ENCODE measurements at places on chromosomes 1 and 21.

DNA sequence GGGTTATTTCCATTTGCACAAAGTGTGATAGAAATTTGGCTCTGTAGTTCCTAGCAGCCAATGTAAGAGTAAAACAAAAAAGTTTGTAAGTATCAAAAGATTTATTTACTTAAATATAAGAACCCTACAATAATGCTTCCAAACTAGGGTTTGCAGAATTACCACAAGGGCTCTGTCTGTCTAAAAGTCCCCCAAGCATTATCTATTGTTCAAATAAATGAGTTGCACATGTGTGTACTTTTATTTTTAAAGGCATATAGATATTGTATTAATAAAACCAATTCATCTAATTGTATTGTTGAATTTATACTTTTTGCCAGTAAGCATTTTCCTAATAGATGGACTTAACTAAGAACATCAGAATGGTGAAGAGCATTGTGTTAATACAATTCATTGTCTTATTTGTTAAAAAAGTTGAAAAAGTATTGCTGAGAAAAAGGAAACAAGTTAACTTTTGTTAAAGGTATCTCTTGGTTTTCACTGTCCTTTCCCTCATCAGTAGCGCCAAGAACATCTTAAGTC lies 863 bp upstream of the PTPRC start:
- DNase-seq = no peak

DNA sequence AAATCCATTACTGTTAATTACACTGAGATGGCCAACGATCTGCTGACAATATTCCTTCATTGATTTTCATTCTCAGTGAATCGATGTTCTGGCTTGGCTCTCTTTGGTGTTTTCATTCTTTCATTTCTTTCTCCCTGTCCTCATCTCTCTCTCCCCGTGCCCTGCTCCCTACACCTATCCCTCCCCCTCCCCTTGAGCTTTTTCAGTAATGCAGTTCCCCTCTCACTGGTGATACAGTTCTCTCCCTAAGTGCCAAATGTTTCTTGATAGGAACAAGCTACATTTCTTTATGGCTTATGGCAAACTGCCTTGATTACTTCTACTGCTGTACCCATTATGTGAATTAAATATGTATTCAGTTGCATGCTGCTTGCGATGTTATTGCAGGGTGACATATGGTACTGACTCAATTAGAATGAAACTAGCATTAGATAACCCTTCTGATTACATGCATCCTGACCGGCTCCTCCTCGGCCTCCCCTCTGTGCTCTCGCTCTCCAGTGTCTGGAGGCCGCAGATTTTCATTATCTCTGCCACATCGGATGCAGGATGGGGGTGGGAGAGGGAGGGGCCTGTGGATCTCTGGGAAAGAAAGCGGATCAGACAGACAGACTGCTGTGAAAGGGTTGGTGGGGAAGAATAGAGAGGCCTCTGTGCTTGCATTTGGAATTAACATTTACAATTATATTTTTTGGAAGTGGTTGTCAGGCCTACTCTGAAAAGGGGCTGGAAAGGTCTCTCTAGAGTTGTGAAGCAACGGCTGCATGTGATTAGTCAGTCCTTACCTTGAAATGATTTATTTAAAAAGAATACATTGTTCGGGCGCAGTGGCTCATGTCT lies 130.9 kb downstream of the PBX1 start:
- no peak for DNase-seq

GRCh38 chr1:61307422-61308142 lies 225.2 kb downstream of the NFIA start:
- DNase-seq = no peak

DNA sequence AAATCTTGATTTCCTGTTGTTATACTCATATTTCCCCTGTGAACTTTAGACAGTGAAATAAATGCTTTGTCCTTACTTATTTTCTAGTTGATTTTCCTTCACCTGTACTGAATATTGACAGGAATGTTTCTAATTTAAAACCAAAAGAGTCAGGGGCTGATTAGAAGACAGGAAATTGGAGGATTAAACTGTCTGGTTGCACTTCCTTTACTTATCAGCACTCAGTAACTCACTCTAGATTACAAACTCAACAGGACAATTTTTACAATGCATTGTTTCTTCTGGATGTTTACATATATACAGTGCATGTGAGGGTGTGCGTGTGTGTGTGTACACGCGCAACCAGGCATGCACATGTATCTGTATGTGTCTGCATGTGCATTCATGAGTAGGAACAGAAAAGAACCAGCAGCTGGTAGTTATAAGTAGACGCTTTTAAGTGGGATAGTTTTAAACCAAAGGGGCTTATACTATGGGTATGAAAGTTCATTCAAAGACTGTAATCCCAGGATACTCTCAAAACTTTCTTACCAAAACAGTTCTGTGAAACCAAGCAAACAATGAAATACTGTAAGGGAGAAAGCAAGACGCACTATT lies 212.0 kb upstream of the NFIA start:
- no peak for DNase-seq

GRCh38 chr21:44828362-44829056 lies 10.6 kb upstream of the SUMO3 start:
- DNase-seq = no peak

DNA sequence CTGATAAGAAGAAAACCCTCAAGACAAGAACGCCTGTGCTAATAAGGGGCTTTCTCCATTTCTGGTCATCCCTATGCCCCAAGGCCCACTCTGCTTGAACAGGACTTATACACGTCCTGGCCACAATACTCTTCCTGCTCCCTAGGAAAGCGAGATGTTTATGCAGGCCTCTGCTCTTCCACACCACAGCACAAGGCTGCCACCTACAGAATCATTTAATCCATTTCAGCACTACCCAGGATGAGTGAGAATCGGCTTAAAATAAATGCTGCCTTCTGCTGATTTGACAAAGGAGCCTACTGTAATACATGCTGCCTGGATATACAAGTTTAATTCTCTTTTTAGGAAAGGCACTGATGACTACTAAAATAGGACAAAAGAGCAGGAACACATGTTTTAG lies 29.4 kb downstream of the FRRS1 start:
- peak; percentile 6 for DNase-seq

GRCh38 chr21:43976661-43977060 lies 35.4 kb upstream of the TRAPPC10 start:
- no peak for DNase-seq

DNA sequence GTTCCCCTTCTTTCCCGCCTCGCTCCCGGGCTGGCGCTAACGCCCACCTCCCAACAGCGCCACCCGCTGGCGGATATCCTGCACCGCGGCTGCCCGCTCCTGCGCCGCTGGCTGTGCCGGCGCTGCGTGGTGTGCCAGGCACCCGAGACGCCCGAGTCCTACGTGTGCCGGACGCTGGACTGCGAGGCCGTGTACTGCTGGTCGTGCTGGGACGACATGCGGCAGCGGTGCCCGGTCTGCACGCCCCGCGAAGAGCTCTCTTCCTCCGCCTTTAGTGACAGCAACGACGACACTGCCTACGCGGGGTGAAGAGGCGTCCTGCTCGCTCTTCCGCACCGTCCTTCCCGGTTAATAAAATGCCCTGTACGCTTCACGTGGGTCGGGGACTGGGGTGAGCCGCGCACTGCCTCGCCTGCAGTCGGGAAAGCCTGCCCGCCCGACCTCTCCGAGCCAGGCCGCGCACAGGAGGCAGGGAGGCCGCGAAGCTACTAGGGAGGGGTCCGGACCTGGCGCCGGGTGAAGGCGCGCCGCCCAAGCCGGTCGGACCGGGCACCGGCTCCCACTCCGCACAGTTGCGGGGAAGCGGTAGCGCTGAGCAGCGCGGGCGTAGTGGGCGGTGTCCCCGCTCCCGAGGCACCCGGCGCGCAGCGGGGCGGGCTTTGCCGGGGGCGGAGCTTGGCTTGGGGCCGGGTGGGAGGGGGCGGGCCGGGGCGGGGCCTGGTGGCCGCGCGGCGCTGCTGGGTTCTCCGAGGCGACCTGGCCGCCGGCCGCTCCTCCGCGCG lies at the start of gene ADAM15:
TSS of gene ADAM15 (plus strand) at position 757 of the 782 bp plus-strand sequence. CDS start 71 bp downstream, outside the sequence.
- peak; percentile 83 for DNase-seq

GRCh38 chr1:69269491-69269890 lies 298.2 kb upstream of the LRRC7 start:
- no peak for DNase-seq

- no peak for DNase-seq
These were observed 61.4 kb downstream of the TEX35 start for GRCh38 chr1:178574345-178574744.

DNA sequence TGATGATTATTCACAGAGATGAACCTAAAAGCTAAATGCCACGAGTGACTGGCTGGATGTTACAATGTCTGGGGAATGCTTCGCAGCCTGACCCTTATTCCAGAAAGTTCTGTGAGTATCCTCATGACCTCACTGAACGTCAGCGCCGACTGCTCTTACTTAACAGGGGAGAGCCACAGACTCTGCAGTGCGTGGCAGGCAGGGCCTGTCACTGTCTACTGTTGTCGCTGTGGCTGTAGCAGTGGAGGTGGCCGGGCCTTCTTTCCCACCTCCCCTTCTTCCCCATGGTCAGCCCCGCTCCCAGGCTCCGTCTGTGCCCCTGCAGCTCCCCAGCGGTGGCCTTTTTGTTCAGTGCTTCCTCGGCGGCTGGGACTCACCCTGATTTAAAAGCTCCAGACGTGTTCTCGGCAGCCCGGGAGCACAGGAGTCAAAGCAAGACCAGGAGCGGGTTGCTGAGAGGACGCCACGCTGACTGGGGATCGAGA lies 52.2 kb upstream of the TARBP1 start:
- DNase-seq = no peak

GRCh38 chr1:83960669-83961277 lies 38.2 kb downstream of the TTLL7 start:
- no peak for DNase-seq

GRCh38 chr1:29259802-29260441 lies 23.6 kb downstream of the PTPRU start:
- DNase-seq = peak; percentile 19

DNA sequence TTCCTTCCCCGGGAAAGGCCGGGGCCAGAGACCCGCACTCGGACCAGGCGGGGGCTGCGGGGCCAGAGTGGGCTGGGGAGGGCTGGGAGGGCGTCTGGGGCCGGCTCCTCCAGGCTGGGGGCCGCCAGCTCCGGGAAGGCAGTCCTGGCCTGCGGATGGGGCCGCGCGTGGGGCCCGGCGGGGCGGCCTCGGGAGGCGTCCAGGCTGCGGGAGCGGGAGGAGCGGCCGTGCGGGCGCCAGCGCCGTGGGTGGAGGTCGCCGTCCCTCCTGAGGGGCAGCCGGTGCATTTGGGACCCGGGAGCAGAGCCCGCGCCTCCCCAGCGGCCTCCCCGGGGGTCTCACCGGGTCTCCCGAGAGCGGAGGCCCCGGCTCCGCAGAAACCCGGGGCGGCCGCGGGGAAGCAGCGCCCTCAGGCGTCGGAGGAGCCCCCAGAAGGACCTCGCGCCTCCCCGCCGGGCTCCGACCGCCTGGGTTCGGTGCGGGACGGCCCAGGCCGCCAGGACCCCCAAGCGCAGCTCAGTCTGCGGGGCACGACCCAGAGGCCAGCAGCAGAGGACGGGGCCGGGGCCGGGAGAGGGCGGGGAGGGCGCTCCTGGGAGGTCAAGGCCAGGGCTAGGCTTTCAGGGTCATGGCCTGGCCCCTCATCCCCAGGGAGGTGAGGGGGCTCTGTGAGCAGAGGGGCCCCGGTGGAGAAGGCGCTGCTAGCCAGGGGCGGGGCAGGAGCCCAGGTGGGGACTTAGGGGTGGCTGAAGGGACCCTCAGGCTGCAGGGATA lies 7.2 kb upstream of the SLX9 start:
- peak; percentile 74 for DNase-seq

DNA sequence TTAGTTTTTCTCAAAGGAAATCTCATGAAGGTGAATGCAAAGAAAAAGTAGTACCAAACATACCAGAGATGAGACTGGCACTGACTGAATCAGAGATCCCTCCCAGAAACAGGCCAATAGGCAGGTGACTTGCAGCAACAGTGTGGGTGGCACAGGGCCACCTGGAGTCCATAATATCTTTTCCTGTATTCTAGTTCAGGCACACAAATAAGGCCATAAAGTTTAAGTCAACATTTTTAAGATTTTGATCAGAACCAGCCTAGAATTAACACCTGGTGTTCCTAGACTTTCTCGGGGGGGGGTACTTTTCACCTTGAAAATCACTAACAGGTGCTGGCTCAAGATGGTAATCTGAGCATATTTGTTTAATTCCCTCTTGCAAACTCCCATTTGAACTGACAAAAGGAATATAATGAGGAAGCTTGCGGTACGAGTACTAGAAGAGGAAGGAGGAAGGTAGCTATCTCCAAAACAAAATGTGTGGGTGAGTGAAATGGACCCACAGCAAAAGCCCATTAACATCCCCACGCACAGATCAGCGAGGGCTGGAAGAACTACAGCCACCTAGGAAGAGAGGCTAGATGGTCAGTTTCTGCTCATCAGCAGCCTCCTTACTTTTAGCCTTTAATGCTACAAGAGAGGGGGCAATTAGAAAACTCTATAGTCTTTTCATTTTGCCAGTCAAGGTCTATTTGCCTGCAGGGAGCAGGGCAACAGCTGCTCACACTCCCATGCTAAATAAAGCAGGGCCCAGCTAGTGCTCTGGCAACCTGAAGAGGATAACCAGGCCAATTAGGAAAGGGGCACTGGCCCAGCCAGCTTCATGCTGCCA lies 18.9 kb downstream of the SDE2 start:
- DNase-seq = no peak

DNA sequence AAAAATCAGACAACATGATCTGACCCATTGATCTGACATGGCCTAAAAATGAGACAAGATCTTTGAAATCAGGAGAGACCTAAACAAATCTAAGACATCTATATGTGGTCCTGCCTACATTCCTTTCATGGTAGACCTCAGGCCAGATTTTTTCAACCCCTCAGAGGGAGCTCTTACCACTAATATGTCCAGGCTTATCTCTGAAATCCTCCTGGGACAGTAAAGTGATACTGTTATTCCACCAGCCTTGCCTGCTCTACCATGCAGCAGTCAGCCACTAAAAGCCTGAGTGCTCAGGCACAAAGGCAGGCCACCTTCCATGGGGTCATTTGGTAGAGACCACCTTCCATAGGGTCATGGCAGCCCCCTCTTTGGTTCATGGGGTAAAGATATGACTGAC lies 126.9 kb downstream of the TBX15 start:
- DNase-seq = no peak

GRCh38 chr1:16061266-16061665 lies 12.2 kb downstream of the FAM131C start:
- DNase-seq = no peak

DNA sequence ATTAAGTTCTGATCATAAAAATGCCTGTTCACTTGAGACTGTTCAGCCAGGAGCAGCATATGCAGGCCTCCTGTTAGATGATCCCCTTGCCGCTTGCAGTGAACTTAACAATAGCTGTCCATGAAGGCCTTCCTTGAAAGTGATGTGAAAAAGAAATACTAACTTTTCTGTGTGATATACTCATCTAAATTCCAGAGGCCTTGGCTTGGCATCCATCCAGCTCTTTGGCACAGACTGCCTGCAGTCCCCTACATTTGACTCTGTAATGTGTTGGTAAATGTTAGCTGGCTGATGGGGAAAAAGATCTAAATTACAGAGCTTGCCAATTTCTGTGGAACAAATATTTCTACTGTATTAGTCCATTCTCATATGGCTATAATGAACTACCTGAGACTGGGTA lies 73.7 kb downstream of the KCNK2 start:
- no peak for DNase-seq
